ENCODE measurements at places on chromosomes 1 and 21.

DNA sequence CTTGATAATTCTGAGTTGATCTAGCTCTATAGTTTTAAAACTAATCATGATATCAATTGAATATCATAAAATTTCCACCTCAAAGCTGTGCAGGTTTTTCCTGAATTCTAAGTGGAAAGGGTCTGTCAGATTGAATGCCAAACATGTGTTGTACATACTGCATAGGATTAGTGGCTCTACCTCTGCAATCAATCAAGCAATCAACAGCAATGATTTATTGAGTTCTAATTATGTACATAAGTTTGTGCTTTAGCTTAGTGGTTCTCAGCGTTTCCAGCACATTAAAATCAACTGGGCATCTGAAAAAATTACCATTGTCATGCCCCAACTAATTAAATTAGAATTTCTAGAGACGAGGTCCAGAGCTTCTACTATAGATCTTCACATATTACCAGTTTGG is 251.5 kb downstream of the BACH1 start:
- no peak for DNase-seq

DNA sequence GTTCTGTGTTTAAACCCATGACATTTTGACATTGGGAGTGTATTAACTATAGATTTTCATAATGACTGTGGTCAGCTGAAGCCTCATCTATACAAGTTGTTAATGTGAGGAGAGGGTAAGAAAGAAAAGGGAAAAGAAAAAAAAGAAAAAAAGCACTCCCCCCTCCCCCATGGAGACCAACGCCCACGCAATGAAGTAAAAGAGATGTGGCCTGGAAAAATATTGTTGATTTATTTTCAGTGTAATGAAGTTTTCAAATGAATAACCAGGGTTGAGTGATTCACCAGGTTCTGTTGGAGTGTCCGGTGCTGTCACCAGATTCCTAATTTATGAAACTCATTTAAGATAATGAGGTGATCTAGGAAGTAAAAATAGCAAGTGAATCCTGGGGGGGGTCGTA is 4.7 kb downstream of the RNF220 start:
- DNase-seq: no peak

DNA sequence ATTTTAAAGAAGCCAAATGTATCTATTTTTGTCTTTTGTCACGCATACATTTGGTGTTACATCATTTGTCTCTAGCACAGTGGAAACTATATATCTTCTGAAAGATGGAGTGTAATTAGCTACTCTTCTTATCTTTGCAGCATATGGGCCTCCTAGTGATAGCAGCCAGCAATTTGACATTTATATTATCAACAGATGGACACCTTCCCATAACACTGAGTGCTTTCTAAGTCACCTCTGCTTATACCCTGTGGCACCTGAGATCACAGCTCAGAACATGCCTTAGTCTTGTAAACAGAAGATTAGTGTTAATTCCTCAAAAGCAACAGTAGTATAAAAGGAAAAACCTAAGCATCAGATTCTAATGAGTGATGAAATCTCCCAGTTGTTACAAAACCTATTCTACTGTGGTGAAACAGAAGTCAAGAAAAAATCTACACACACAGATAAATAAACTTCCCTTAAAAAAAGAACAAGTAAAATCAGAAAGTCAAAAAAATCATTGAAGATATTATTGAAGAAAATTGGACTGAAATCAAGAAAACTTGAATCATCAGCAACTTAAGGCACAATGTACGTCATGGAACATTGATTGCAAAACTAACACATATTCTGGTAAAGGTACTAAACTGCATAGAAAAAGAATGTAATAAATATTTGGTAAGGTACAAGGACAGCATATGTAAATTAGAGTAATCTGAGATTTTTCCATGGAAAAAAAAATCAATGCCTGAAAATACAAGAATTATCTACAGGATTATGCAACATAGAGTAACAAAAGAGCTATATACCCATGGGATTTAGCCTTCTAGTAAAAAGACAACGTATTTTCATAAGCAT is 61.7 kb downstream of the KCNT2 start:
- DNase-seq: no peak

- DNase-seq: no peak
These were observed 3.8 kb upstream of the ZNF648 start for GRCh38 chr1:182065126-182065845.

DNA sequence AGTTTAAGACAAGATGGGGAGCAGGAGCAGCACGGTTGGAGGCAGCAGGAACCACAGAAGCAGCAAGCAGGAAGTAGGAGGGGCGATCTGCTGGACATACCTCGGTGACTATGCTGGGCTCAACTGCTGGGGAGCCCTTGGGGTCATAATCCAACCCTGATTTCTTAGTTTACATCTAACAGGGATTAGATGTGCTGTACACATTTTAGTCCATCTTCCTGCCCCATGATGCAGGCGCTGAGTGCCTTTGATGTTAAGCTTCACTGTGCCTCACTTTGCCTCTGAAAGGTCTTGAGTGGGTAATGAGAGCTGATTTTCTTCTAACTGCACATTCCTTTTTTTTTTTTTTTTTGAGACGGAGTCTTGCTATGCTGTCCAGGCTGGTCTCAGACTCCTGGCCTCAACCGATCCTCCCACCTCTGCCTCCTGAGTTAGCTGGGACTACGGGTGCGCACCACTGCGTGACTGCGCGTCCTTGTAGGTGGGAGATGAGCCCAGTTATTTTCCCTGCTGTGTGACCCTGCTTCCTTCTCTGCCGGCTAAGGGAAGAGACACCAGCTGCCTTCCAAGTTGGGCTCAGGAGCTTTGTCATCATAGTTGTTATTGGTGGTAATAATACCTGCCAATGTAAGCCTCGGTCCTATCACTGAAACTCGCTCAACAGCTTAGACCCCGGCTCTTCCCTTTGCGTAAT is 1.1 kb upstream of the RCAN3 start:
- DNase-seq: no peak

DNA sequence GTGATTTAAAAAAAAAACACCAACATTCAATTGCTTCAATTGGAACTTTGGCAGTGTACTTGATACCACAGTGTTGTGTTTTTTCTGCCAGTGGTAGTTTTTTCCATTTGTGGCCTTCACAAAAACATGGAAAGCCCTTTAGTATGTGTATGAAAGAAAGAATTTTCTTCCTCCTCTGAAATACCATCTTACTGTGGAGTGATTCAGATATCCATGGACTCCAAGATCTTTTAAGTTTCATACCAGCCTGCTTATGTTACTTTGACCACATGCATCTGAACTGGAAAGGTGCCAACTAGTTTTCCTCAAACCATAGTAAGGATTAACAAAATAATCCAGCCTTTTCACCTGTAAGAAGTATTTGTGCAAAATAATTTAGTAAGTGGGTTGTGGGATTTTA is 3.4 kb downstream of the PPP2R5A start:
- DNase-seq: no peak

GRCh38 chr1:223363057-223363855 is 720 bp downstream of the SUSD4 start:
- no peak for DNase-seq

DNA sequence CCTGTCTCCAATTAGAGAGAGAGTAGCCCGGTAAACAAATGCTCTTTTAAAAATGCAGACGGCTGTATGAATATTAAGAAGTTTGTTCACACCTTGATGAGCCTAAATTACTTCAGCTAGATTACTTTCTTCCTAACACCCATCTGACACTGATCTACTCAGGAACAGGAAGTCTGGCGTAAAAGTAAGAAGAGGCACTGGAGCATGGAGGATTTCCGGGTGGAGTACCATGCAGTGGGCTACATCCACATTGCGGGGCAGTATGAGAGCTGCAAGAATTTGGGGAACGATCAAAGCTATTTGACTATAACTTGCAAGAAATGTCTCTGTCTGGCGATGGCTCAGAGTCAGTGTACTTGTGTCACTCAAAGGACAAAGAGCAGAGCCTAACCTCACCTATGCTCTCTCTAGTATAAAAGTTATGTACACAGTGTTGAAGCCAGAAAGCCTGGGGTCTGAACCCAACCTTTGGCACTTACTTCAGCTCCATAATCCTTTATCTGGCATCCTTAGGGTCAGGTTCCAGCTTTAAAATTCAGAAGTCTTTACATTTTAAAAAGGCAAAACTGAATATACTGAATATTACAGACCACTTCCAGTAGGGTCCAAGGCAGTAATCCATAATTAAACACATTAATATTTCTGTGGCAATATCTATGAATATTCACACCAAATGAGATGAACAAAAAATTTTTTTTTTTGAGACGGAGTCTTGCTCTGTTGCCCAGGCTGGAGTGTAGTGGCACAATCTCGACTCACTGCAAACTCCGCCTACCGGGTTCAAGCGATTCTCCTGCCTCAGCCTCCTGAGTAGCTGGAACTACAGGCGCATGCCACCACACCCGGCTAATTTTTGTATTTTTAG is 7.9 kb upstream of the GNPAT start:
- no peak for DNase-seq

GRCh38 chr21:37758982-37759381 is 157.3 kb downstream of the KCNJ6 start:
- no peak for DNase-seq

DNA sequence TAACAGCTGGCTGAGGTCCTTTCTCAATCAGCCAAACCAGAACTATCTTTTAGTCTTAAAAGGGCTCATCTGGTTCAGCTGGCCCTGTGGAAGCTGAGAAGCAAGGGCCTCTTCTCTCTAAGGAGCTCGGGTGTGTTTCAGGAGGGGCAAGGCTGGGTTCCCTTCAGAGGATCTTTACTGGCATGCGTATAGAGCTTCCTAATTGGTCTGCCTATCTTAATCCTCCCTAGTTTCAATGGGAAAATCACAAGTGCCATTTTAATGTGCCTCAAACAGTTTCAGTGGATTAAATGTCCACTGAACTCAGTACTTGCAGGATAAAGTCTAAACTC is 81.5 kb upstream of the LBR start:
- DNase-seq: no peak

GRCh38 chr1:156262461-156263287 is 14.8 kb upstream of the PAQR6 start:
- no peak for DNase-seq

- no peak for DNase-seq
These were observed 30.9 kb downstream of the AGT start for GRCh38 chr1:230682882-230683610.

- no peak for DNase-seq
These were observed 1.4 kb downstream of the SLC22A15 start for GRCh38 chr1:115977499-115978258.

DNA sequence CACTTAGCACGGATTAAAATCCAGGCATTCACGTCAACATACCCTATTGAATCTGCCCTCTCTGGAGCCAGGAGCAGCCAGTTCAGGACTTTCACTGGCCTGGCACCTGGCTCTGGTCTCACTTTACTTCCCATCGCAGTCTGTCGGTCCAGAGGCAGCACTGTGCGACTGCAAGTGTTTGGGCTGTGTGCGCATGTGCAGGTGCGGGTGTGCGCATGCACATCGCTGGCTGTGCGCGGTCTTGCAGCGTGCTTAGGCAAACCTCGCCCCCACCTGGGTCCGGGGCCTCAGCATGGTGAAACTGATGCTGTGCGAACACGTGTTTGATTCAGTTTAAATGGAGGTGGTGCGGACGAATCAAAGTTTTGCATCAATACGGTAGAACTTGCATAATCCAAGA is 38.0 kb downstream of the ATF3 start:
- DNase-seq: no peak

DNA sequence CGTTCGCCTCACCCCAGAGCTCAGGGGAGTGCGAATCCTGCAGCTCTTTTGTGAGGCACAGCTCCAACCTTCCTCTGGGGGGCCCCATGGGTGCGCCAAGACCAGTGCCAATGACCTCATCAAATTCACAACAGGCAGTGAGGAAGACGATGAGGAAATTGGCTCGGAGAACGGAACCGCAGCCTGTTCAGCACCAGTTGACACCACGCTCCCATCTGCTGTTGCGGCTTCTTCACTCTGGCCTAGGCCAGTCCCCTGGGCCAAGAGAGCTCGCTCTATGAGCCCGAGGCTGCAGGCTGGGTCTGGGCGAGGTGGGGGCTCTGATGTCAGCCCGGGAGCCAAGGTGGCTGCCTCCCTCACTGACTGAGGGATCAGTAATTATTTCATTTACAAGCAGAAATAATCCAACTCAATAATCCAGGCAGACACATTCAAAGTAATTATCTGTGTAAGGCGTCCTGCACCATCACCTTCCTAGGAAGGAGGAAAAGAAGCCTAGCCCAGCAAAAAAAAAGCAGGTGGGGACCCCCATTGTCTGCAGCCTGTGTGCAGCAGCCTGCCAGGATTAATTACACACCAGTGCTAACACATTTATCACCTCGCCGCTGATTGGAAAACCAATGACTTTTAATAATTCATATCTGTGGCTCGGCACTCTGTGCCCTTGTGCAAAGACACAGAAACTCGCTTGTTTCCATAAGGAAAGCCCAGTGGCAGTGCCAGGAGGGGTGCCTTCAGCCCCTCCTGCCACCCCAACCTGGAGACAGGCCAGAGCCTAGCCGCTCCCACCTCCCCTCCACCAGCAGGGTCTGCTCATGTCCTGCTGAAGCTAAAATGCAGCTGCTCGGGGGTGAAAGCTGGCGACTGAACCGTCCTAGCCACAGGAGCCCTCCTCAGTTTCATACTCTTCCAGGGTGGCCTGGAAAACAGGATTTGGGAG is 1.9 kb downstream of the PLEKHA6 start:
- DNase-seq: no peak

DNA sequence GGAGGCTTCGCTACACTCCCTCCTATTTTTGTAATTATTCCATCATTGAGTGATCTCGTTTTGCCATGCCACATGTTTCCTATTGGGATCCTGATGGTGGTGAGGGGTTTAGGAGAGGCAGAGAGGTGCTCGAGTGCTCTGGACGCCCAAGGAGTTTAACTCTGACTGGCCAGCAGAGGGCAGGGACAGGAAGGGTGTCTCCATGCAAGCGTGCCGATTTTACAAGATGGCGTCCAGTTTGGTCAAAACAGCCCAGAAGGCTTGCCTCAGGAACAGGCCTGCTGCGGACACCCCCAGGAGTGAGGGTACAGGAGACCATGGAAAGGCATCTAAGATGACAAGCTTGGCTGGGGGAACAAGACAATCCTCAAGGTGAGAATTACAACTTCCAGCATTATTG is 33.8 kb upstream of the KCNE2 start:
- DNase-seq: no peak

GRCh38 chr1:226953175-226953800 is 13.2 kb downstream of the COQ8A start:
- no peak for DNase-seq

DNA sequence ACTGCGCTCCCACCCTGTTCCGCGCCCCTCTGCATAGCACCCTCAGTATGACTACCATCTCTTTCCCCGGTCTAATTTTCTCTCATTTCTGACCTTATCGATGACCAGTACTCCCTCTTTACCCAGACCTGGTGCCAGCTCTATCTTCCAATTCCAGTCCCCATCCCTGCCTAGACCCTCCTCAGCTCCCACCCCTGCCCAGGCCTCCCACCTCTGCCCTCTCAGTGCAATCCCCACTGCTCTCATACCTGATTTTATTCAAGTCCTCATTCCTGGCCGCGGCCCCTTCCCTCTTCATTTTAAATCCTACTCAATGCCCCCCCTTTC is 1.3 kb downstream of the USP24 start:
- DNase-seq: no peak
